ENCODE measurements at places on chromosomes 6 and 20. TPM values are rescaled to one million over a fixed set of nuclear protein-coding genes. Genes with fewer than 3 reads are reported as not detected.
A peak's percentile ranks its signal among the peaks of the same experiment; 100 is the strongest.

DNA sequence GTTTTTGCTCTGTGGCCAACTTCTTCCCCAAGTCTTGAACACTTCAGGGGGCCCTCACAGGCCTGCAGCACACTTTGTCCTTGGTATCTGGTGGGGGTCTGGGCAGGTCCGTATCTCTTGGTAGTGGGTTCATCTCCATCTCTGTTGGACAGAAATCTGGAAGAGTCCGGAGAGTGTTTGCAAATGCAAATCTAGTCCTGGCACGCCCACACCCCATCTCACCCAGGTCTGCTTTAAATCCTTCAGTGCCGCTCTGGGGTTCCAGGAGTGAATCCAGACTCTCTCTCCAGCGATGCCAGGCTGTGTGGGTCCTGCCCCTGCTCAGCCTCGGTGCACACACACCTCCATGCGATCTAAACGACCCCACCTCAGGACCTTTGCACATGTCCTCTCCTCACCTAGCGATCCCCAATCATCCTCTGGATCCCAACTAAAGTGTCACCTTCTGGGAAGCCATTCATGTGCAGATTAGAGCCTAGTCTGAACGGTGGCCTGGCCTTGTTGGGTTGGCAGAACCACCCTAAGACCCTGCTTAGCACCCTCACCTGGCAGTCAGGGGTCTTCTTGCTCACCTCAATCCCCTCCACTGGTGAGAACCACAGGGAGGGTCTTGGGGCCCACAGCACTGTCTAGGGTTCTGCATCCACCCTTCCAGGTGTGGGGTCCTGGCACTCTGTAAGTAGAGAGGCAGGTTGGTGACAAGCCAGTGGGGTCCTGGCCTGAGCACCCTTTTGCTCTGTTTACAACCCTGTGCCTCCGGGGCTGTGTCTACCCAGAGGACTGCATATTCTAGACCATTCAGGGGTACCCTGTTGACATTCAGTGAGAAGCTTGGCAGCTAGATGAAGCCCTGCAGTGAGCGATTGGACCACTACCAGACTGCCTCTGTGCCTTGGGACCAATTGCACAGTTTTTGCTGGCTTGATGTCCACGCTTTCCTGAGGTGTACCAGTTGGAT lies 100.8 kb downstream of the SYCP2 start:
- DNase-seq: no peak

DNA sequence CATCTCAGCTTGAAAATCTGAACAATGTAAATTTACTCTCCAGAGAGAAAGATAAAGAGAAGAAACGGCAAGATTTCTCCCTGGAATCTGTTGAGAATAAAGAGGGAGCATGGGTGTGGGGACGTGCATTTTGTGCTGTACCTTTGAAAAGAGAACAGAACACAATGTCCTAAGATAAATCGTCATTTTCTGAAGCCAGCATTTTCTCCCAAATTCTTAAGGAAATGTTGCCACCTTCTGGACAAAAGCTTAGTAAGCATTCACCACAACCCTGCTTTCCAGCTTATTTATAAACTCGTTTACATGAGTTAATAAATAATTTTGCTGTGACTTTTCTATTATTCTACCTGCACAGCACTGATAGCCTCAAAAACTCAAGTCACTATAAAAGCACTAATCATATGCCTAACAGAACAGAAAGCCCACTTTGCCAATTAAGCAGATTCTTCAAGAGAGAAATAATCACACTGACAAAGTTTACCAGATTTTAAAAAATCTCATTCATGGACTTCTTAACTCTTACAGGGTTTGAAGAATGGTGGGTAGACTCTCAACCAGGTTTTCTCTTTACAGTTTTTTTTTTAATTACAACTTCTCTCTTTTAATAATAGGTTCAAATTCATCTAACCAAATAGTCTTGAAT lies 155.8 kb downstream of the MBOAT1 start:
- no peak for DNase-seq

GRCh38 chr6:75946146-75946831 lies 126.2 kb downstream of the IMPG1 start:
- DNase-seq: no peak

- no peak for DNase-seq
Measured at GRCh38 chr20:44419131-44419844, 56.4 kb upstream of the TTPAL start.

GRCh38 chr6:104884867-104885517 lies 25.3 kb upstream of the HACE1 start:
- no peak for DNase-seq

GRCh38 chr20:52963131-52963530 lies 9.0 kb upstream of the TSHZ2 start:
- DNase-seq: no peak

The SHLD1 gene
- 8.4 TPM for total RNA-seq

DNA sequence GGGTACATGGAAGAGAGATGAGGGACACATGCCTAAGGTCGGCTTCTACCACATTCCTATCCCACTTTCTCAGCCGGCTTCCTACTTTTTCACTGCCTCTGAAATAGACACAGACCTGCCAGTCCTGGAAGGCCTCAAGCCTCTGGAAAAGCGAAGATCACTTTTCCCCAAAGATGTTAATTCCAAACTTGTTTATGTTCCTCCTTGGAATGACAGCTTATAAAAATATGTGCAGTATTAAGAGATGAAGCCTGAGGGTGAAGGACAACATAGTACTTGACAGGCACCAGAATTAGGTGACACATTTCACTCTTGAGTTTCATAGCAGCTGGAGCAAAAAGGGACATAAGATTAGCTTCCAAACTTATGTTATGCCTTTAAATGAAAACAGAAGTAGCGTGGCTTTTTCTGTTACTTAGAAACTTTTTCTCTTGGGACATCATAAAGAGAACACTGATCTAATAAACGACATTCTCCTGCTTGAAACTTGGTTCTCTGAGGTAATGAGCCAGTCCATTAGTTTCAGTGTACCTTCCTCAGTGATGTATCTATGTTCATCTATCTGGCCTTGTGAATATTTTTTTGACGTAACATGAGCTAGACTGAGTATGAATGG lies 25.3 kb downstream of the FOXO3 start:
- DNase-seq: no peak

DNA sequence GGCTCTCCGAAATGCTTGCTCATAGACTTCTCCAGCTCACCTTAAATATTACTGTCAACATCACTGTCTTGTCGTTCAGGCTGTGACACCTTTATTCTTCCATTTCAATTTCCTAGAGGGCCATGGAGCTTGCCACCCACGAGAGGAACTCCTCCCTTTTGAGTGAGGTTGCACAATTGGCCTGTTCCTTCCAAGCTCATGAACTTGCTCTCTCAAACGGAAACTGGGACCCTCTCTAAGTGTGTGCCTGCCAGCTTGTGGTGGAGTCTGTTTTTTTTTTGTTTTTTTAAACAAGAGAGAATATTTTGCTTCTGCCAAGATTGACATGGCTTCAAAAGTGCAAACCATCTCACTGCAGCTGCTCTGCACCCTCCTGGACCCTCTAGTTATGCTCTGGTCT lies 19.3 kb upstream of the IYD start:
- no peak for DNase-seq

The FOXA2 gene
- total RNA-seq: not detected

GRCh38 chr6:24126586-24127192 lies 674 bp downstream of the NRSN1 start:
- DNase-seq: no peak

The C2 gene
- 2.1 TPM for total RNA-seq

The STMN3 gene
- 45.6 TPM for total RNA-seq

DNA sequence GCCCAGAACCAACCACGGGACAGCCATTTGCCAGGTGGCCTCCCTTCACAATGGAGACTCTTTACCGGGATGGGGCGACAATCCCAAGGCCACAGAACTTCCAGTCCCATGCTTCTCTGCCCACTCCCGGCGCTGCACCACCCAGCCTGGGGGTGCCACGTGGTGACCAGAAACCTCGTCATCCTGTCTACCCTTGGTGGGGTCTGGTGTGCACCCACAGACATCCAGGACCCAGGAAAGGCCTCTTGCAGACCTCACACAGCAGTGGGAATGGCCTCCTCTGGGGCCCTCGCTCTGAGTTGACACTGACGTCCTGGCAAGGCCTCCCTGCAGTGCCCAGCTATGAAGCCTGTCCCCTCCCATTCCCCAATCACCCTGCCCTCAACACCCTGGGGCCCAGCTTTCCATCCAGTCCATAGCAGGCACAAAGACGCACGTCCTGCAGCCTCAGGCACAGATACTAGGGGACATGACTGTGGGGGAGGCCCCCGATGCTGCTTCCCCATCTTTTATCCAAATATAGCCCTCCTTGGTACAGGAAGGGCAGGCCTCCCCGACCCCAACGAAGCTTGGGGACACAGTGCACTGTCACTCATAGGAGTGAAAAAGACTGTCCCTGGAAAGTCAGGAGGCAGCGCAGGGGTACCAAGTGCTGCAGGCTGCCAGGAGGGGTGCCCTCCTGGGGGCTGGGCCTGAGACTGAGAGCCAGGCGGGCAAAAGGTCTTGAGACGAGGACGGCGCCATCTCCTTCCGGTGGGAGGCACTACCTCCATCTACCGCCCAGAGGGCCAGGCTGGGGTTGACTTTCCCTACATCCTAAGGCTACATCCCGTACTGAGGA lies 7.2 kb downstream of the CST7 start:
- DNase-seq: no peak

The SIRPG gene
- 100 TPM for total RNA-seq

GRCh38 chr6:37433657-37434271 lies 743 bp downstream of the CMTR1 start:
- DNase-seq: no peak

DNA sequence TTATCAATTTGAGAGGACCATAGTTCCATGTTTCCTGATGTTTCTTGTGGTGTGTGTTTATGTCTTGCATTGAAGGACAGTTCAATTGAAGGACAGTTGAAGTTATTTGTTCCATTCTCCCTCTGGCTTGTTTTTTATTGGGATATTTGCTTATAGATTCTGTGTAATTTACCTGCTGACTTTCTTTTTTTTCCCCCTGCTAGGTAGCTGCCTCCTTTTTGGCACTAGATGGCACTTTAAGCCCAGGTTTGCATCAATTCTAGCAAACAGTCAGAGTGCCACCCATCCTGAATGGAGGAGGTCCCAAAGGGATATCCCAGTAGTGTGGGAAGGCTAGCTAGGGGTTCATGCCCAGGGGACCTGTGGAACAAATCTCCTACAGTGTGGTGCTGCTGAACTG lies 78.1 kb downstream of the CFAP61 start:
- DNase-seq: no peak

- no peak for DNase-seq
Measured at GRCh38 chr6:124433387-124434160, 528.7 kb upstream of the RNF217 start.

The POU3F2 gene
- not detected for total RNA-seq

- DNase-seq: peak; percentile 64
Measured at GRCh38 chr6:444653-445275, 53.2 kb downstream of the IRF4 start.

DNA sequence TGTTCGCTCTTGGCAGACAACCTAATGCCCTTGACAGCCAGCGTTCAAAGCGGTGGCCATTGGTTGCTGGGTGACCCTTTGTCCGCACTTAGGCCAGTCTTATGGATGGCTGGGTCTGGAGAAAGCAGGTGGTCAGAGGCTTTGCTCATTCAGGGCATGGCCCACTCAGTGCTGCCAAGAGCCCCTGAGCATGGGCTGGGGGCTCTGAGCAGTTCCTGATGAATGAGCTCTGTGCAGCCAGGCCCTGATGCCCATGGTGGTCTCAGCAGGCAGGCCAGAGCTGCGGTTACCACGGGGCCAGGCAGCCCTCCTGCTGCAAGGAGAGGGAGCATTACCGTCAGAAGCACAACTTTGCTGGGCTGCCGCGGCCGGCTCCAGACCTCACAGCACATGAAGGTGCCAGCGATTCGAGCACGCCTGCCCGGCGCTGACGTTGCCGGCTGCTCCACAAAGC lies 36.3 kb downstream of the CDH4 start:
- DNase-seq: no peak

The LY6G6C gene
- not detected for total RNA-seq

The CCN5 gene
- not detected for total RNA-seq

The EFCAB8 gene
- 0.77 TPM for total RNA-seq

The USP49 gene
- 6.9 TPM for total RNA-seq

The IL17F gene
- not detected for total RNA-seq

The ATP5F1E gene
- total RNA-seq: 81.1 TPM

DNA sequence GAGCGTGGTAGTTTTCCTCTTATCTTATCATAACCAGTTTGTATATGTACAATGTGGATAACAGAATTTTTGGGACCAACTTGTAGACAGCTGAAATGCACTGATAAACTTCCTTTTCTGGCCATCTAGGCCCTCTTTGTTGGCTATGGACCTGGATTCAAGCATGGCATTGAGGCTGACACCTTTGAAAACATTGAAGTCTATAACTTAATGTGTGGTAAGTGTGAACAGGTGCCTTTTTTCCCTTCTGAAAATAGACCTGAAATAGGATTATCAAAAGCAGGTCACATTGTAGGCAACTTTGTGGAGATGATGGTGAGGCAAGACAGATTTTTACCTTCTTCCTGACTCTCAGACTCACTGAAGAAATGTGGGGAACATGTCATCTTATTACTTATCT lies 67.8 kb downstream of the ENPP1 start:
- no peak for DNase-seq

- DNase-seq: peak; percentile 56
Measured at GRCh38 chr6:35583893-35584688, 71.4 kb upstream of the TULP1 start.

DNA sequence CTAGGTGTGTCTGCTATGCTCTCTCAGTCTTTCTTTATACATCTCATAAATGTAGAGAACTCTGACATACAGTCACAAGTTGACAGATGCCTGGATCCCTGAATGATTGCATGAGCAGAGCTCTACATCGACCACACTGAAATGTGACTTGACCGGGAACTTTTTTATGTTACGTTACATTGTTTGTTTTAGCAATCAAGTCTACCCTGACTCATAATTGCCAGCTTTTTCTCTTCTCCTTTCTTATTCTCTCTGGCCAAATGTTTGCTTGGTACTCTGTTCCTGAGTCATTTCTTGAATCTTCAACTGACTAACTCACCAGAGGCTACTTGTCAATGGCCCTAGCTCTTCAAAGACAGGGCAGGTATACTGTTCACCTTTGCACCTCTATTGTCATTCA lies 213.6 kb upstream of the DTNBP1 start:
- DNase-seq: no peak

DNA sequence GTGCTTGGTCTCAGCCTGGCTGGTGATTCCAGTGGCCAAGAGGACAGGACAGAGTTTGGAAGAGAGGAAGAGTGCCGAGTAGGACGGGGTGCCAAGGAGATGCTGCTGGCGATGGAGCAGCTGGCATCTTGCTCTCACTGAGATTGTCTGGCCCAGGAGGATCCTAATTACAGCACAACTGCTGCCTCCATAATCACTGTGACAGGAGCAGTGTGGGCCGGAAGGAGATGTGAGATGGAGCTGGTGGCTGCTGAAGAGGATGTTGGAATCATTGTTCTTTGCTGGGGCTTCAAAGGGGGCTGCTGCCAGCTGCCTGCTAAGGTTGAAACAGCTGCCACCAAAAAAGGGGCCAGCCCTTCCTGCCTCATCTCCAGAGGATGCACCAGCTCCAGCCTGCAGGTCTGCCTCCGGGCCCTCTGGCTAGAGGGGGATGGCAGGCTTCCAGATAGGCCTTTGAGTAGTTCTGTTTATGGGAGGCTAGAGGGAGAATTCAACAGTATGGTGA lies 214.4 kb downstream of the RNF144B start:
- DNase-seq: no peak

The PACRG gene
- total RNA-seq: 0.58 TPM
